AG08395 (cell line): ENCODE measurements at places on chromosomes 3 and 15.

- peak; percentile 48 for DNase-seq
Measured at GRCh38 chr15:70559265-70560239, 203.8 kb downstream of the UACA start.

DNA sequence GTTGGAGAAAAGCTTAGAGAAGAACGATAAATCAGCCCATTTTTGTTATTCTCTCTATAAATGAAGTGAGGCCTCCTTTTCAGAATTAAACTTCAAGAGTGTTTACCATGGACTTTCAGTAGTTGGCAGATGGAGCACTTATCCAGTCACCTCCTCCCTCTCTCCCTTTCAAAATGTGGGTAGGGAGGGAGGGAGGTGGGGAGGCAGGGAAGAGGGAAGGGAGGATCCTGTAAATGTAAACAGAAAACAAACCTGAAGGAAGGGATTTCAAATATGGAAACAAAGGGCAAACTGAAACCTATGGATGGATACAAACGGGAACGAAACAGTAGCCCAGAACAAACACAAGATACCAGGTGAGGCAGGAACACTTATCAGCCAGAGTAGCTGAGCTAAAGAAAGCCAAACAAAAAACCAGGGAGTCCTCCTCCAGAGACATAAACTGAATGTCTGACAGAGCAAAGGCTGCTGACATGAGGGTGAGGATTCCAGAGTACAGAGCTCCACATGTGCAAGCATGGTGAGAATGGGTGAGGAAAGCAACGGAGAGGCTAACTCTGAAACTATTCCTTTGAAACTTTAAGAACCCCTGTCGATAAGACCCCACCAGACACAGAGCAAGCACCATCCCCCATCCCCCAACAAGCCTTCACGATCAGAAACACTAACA, 41.0 kb upstream of the GP5 start:
- no peak for DNase-seq

- DNase-seq, result no peak
Measured at GRCh38 chr15:31598620-31599019, 272.0 kb downstream of the KLF13 start.

- no peak for DNase-seq
Measured at GRCh38 chr3:11045536-11045935, 53.0 kb downstream of the SLC6A1 start.

GRCh38 chr3:47491186-47491585, 15.4 kb upstream of the SCAP start:
- DNase-seq, result no peak

- DNase-seq, result no peak
Measured at GRCh38 chr3:168053115-168053514, 42.6 kb downstream of the GOLIM4 start.

- DNase-seq, result no peak
Measured at GRCh38 chr3:117358717-117359314, 649.2 kb downstream of the TUSC7 start.

DNA sequence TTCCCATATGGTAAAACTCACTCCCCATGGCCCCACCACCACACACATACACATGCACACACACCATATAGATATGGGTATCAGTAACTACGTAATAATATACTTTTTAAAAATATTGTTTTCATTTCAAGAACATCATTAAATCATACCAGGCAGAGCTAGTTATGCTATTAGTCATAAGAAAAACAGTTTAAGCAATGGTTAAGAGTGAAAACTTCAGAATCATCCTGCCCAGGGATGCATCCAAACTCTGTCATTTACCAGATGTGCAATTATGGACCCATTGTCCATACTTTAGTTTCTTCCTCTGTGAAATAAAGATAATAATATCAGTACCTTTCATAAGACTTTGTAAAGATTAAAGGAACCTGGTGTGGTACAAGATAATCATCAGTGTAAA, 608.3 kb downstream of the RBMS3 start:
- peak; percentile 23 for DNase-seq

DNA sequence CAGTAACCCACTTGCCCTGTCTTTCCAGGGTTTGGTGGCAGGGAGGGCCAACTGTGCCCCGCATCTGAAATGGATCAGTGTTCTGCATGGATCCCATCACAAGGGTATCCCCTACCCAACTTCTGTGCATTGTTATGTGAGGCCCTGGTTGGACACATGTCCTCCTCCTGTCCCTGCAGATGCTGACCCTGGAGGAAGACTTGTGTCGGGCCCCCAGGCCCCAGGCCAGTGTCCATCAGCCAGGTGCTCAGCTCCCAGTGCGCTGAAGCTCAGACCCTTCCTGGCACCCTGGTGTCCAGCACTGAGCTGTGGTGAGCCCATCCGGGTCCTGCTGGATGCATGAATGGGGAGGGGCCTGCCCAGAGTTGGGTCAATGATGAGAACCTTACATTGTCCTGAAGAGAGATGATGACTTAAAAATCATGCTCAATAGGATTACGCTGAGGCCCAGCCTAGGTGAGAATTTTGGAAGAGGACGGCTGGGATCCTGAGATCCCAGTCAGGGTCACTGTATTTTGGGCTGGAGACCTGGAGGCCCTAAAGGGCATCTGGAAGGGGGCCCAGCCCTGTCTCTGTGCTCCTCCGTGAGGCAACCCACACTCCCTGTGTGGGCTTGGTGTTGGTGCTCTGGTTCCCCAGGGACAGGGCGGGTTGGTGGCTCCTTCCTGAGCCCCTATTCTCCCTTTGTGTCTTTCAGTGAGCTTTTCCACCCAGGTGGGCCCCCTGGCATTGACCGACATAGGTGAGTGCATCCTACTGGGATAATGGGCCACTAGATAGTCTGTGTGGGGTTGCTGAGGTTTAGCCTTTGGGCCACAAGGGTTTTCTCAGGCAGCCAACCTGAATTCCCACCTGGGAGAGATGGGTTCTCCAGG, 199.1 kb downstream of the UBE3A start:
- DNase-seq, result no peak
